ENCODE measurements at places on chromosomes 7 and 10.

GRCh38 chr7:90412458-90413184, 9.4 kb downstream of the CLDN12 start:
- DNase-seq: no peak

GRCh38 chr7:102898532-102898859, 14.3 kb upstream of the LRRC17 start:
- DNase-seq: no peak

DNA sequence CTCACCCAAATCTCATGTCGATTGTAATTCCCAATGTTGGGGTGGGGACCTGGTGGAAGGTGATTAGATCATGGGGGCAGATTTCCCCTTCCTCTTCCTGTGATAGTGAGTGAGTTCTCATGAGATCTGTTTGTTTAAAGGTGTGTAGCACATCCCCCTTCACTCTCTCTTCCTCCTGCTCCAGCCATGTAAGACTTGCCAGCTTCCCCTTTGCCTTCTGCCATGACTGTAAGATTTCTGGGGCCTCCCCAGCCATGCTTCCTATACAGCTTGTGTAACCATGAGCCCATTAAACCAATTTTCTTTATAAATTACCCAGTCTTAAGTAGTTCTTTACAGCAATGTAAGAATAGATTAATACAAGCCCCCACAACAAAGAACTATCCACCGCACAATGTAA, 109.9 kb upstream of the JAZF1 start:
- no peak for DNase-seq

GRCh38 chr7:83593921-83594475, 54.9 kb downstream of the SEMA3E start:
- no peak for DNase-seq

DNA sequence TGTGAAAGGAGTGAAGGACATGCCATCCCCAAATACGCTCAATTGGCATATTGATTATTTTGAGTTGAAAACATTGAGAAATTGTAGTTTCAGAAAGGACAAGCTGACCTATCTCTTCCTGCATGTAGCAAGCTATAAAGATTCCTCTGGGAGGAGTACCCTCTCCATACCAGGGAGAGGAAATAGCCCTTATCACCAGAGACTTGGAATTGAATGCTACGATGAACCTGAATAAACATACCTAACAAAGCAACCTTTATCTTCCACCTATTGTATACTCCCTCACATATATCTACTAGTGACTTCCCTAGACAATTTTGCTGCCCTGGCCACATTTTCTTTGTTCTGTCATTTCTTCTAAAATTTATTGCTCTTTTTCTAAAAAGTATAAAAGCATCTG, 150.2 kb upstream of the EEPD1 start:
- no peak for DNase-seq

DNA sequence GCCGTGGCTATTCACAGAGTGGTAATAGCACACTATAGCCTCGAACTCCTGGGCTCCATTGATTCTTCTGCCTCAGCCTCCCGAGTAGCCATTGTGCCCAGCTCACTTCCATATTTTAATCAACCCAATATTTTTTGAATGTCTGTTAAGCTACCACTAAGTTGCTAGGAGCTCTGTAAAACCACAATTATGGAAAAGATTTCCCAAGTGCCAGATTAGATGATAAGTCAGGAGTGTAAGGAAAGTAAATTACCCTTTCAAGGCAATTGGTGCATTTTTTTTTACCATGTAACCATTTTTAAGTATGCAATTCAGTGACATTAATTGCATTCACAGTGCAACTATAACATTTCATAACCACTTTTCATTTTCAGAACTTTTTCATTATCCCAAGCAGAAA, 87.5 kb upstream of the GATAD1 start:
- no peak for DNase-seq

GRCh38 chr10:3494131-3494837, 290.7 kb downstream of the KLF6 start:
- DNase-seq: no peak

GRCh38 chr10:3783682-3784432, 1.2 kb downstream of the KLF6 start:
- peak; percentile 86 for DNase-seq

DNA sequence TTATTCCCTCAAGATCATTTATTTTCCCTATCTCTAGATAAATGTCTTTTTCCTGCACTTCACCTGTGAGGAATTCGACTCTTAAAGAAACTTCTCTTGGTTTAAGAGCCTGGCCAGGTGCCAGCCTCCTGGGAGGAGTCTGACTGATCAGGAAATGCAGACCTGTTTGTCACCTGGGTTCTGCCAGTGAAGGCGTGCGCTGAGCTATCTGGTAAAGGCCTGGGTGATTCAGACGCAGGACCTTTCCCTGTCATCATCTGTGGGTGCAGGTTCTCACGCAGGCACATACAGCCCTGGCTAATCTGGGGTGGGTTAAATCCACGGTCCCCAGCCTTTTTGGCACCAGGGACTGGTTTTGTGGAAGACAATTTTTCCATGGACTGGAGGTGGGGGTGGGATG, 65.3 kb upstream of the AQP1 start:
- DNase-seq: no peak

DNA sequence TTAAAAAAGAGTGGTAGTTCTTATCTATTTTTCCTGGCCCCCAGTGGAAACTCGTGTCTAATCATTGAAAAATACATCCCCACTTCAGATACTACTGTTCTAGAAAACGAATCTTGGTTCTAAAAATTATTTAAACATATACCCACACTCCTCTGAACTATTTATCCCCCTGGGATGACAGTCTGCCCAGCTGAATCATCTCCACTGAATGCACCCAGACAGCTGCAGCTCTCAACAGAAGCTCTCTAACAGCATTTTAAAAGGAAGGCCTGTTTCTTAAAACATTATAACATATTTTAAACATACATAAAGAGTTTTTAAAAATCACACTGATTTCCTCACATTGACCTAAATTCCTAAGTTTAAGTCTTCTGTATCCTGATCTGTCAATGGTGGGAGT, 544.6 kb upstream of the PHF14 start:
- no peak for DNase-seq

- no peak for DNase-seq
Observed at GRCh38 chr10:89531359-89531758, 4.0 kb downstream of the SLC16A12 start.

GRCh38 chr7:69860486-69860885, 262.2 kb downstream of the AUTS2 start:
- no peak for DNase-seq

GRCh38 chr7:120412139-120413050, 139.4 kb downstream of the KCND2 start:
- no peak for DNase-seq

GRCh38 chr10:120606051-120606764, 149.2 kb downstream of the PLPP4 start:
- no peak for DNase-seq

GRCh38 chr7:16846601-16847165, 35.1 kb downstream of the AGR3 start:
- DNase-seq: peak; percentile 61

DNA sequence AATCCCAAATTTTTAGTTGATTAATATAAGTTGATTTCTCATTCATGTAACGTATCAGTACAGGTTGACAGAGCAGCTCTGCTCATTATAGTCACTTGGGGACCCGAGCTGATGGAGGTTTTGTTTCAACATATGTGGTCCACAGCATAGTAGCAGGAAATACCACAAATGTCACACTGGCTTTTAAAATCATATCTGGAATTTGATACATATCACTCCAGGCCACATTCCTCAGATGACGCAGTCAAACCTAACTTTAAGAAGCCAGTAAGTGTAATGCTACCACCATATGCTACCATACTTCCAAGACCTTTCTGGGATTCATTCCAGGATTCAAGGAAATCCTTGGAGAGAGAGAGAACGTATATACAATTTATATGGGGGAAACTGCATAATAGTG, 156.3 kb downstream of the PHF14 start:
- DNase-seq: no peak

DNA sequence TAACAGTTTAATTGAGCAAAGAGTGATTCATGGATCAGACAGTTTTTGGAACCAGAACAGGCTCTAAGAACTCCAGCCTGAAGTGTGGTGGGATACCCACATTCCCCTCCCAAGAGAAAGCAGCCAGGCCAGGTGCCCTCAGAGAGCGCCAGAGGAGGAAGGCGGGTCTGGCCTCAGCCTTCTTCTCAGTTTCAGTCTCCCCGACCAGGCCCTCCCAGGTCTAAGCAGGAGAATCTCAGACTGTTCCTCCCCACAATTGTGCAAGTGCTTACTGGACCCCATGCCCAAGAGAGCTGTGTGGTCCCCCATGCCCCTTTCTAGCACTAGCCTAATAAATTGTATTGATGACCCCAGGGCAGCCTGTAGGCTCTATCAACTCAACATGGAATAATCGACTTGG, 25.6 kb downstream of the PPIF start:
- DNase-seq: no peak

DNA sequence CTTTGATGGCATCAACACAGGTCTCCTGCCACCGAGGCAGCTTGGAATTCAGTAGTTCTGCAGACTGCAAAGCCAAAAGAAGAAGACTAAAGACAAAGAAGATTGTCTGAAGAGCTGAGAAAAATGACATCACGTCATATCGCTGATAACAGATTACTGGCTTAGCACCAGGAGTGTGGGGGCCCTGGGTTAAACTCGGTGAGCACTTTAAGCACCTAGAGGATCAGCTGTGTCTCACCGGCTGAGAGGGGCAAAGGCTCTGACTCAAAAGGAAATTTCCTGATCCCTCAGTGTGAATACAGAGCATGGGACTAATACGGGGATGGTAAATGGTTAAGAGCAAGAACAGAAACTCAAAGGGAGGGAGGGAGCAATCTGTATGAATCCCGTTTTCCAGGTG, 30.7 kb downstream of the BRI3 start:
- DNase-seq: no peak

- DNase-seq: no peak
Observed at GRCh38 chr7:150569245-150569955, 2.2 kb downstream of the GIMAP4 start.

- DNase-seq: no peak
Observed at GRCh38 chr7:64871761-64872160, 31.3 kb upstream of the ZNF273 start.

- DNase-seq: no peak
Observed at GRCh38 chr10:24333736-24334135, 124.8 kb downstream of the KIAA1217 start.

- DNase-seq: no peak
Observed at GRCh38 chr10:63636812-63637211, 115.6 kb downstream of the REEP3 start.

DNA sequence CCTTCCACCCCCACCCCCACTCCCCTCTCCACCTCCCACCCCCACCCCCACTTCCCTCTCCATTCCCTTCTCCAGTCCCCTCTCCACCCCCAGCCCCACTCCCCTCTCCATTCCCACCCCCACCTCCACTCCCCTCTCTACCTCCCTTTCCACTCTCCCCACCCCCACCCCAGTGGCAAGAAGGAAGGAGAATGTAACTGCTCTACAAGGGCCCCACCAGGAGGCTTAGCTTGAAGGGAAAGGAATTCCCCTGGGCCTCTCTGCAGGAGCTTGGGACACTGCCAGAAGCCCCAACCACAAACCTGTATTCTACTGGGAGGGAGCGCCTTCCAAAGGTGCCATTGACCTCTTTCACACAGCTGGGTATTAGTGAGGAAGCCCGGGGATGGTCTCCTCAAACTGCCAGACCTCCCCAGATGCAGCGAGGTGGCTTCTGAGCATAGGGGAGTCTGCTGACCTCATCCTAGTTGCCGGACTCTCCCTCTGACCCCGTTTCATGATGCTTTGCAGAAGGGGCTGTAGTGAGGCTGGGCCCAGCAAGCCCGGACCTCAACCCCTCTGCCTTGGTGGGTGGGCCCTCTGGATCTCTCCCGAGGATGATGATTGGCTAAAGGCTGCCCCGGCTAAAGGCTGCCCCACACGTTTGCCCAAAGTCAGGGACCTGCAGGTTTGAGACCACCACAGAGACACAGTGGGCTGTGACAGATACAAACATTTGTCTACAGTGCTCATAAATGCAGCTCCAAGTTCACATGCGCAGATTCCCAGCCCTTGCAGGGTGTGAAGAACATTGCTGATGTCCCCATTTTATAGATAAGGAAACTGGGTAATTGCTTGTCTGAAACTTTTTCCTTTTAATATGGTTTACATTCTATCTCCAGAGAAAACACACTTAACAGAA, 2.9 kb downstream of the DEPP1 start:
- DNase-seq: peak; percentile 62

DNA sequence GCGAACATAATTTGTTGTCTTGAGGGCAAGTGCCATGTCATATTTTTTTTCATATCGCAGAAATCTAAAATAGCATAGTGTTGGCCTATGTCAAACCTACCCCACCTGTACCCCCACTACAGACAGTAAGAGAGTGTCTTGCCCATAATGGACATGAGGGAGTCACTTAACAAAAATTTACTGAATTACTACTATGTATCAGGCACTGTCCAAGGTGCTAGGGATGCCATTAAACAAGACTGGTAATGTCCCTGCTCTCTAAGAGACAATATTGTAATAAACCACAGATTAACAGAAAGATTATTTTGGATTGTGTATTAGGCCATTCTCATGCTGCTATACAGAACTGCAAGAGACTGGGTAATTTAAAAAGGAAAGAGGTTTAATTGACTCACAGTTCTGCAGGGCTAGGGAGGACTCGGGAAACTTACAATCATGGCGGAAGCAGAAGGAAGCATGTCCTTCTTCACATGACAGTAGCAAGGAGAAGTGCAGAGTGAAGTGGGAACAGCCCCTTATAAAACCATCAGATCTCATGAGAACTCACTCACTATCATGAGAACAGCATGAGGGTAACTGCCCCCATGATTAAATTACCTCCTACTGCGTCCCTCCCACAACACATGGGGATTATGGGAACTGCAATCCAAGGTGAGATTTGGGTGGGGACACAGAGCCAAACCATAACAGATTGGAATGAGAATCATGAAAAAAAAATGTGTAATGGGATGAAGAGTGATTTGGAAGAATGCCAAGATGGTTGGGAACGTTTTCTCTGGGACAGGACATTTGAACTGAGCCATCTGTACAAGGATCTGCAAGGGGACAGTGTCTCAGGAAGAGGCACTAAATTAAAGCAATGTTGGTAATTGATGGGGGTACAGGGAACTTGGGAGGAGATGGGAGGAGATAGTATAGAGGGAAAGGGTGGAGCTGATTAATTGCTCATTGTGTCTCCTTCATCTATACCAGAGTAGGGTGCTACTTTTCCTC, 108.5 kb downstream of the FAM107B start:
- no peak for DNase-seq

GRCh38 chr7:130897515-130898419, 163.8 kb upstream of the KLF14 start:
- DNase-seq: peak; percentile 89

- no peak for DNase-seq
Observed at GRCh38 chr10:8352171-8353075, 297.9 kb downstream of the GATA3 start.

- DNase-seq: no peak
Observed at GRCh38 chr7:83119026-83119382, 43.7 kb downstream of the PCLO start.

- no peak for DNase-seq
Observed at GRCh38 chr10:33276282-33276923, 58.1 kb downstream of the NRP1 start.

Data from kidney (tissue), 22 donors.